ENCODE measurements at places on chromosomes 5 and 9. TPM values are rescaled to one million over a fixed set of nuclear protein-coding genes. Genes with fewer than 3 reads are reported as not detected.

The GABRA6 gene
- not detected for total RNA-seq

The PCDH1 gene
- 9.5 TPM for total RNA-seq

The CTSL gene
- total RNA-seq, result 113 TPM

The BARHL1 gene
- not detected for total RNA-seq

The FOXD4L3 gene
- total RNA-seq, result not detected

The KIF12 gene
- not detected for total RNA-seq

The EIF4E1B gene
- not detected for total RNA-seq

The CXCL14 gene
- total RNA-seq, result 176 TPM

The AIF1L gene
- 11.2 TPM for total RNA-seq

The GTF2H2C gene
- 28.9 TPM for total RNA-seq

The THBS4 gene
- total RNA-seq, result 25.2 TPM

The MSMP gene
- not detected for total RNA-seq

The TAF11L5 gene
- total RNA-seq, result not detected

The DNM1 gene
- total RNA-seq, result 22.8 TPM

The MYORG gene
- 14.9 TPM for total RNA-seq

The SLC9A3 gene
- total RNA-seq, result 2.3 TPM

The FGF1 gene
- 4.6 TPM for total RNA-seq

The IL4 gene
- not detected for total RNA-seq

The FCN2 gene
- 9.8 TPM for total RNA-seq

The GCNT4 gene
- 1.1 TPM for total RNA-seq

The ACTL7A gene
- total RNA-seq, result not detected

The SOWAHA gene
- 0.16 TPM for total RNA-seq

The FBP2 gene
- total RNA-seq, result not detected

The ERGIC1 gene
- total RNA-seq, result 119 TPM

The TNC gene
- total RNA-seq, result 6.4 TPM

The LECT2 gene
- not detected for total RNA-seq

The IRX2 gene
- 3.5 TPM for total RNA-seq

Measured in subcutaneous adipose tissue (tissue), 4 donors.